ENCODE measurements at places on chromosomes 7 and 10.
A peak's percentile ranks its signal among the peaks of the same experiment; 100 is the strongest.

DNA sequence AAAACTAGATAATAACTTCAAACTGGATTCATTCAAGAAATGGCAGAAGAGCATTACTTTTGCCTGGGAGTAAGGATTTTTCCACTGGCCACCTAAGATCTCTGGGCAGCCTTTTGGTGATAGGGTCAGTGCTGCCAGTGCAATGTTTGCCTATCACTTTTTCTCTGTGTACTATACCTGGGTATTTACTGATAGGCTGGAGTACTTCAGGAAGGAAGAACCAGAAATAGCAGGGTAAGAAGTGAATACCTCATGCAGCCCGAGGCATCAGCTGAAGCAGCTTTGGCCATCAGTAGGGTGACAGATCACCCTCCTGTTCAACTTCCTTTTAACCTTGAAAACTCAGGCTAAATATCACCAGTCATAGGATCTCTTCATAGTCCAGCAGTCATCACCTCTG is 5.5 kb upstream of the PAPSS2 start:
- DNase-seq = no peak

GRCh38 chr10:76136961-76137360 is 705.5 kb downstream of the LRMDA start:
- no peak for DNase-seq

DNA sequence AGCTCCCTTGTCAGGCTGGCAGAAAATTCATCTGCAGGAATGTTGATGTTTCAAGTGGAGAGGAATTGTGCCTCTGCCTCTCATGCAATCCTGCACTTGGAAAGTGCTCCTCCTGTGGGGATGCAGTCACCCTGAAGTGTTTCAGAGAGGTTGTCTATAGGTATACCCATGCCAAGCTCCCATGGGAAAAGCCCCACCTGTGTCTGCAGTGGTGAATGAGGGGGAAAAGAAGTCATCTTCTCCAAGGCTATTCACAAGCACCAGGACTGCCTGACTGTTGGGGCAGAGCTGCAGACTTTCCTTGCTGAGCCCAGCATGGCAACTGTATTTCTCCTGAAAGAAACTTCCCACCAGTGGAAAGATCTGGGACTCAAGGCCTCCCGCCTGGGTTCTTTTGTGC is 35.5 kb downstream of the GPR22 start:
- DNase-seq = no peak

DNA sequence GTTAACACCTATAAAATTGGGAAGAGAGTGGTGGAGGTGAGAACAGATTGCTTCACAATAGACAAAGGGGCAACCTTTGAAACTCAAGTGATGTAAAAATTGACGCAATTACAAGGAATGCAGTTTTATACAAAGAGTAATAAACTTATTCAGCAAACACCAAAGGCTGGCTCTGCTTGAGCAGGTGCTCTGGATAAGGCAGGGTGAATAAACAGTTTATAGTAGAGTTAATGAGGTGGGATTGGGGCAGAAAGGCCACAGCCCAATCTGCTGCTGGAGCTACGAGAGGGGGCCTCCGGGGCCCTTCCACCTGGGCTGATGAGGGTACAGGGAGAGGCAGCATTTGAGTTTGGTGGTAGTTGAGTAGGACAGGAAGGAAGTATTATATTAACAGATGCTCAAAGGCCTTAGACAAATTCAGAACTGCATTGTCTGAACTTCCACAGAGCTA is 6.0 kb downstream of the MUC12 start:
- no peak for DNase-seq

DNA sequence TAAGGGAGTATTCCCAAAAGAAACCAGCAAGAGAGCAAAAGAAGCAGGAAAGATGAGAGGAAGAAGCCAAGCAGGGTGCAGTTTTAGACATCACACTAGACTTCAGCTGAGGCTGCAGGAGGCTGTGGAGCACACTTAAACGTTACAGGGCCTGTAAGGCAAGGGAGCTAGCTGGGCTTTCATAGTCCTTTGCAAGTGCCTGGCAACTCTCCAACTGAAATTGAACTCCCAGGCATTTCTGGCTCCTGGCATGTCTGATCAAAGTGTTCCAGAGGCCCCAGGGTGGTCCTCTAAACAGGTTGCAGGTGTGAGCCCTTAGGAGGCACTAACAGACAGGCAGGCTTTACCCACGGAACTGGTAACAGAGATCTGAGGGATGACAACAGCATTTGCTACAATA is 750.2 kb downstream of the XPNPEP1 start:
- no peak for DNase-seq

- DNase-seq = no peak
These were observed 26.3 kb downstream of the COA1 start for GRCh38 chr7:43702974-43703373.

GRCh38 chr7:99729486-99730237 is 5.3 kb downstream of the CYP3A7 start:
- DNase-seq = peak; percentile 6

DNA sequence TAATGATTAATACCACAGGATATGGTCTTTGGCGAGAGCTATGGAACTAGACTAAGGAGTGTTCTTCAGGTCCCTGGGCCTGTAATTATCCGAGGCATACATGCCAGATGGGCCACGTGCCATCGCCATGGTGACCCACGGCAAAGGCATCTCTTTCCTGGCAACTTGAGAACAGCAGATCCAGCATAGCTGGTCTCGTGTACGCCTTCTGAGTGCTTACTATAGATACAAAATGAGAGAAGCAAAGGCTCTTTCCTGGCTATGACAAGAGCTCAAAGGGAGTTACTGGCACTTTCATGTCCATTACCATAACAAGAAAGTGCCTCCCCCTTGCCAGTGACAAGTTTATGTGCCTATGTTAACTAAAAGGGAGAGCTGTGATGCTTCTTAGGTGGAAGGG is 26.0 kb upstream of the GLI3 start:
- DNase-seq = no peak

GRCh38 chr10:96136810-96137209 is 6.7 kb downstream of the ZNF518A start:
- DNase-seq = no peak

Measured in suppressor macrophage treated with lipopolysaccharide for 4 hours (primary cell).